Vein endothelial cell (primary cell): ENCODE measurements at places on chromosomes 16 and 17. TPM values are rescaled to one million over a fixed set of nuclear protein-coding genes. Genes with fewer than 3 reads are reported as not detected.

ITGB4 gene
- total RNA-seq = 6.1 and 50.0 TPM in 2 replicates

DPEP2 gene
- total RNA-seq = under 0.01 and 0.57 TPM in 2 replicates

CRHR1 gene
- not detected in 2 replicates for total RNA-seq

RNU2-1 gene
- not detected in 2 replicates for total RNA-seq

SULT1A4 gene
- 1.3 and 9.5 TPM in 2 replicates for total RNA-seq

TPSG1 gene
- not detected in 2 replicates for total RNA-seq

ZNF821 gene
- total RNA-seq = 7.8 and 8.1 TPM in 2 replicates
